Stimulated activated CD4-positive, alpha-beta T cell treated with anti-CD3 and anti-CD28 coated beads, Interleukin-1b, Interleukin-23, amount 100 ng/mL, for 1 hour (primary cell): ENCODE measurements at places on chromosomes 2 and 18.

- DNase-seq, result no peak
Measured at GRCh38 chr2:203886661-203887151, 19.1 kb downstream of the CTLA4 start.

DNA sequence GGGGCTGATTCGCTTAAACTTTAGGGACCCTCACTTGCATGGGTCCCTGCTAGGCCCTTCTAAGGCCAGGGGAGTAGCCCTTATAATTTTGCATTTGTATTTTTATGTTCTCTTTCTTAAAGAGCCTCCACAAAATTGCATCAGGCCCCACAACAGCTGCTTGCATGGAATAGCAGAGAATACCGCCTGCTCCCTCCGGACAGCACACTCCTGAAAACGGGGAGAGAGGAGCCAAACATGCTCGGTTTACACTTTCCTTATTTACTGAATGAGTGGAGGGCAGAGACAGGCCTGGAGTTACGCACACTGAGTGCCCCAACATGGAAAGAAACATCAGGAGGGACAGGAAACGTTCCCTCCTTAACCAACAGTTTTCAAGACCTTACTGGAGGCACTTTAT, 132.2 kb downstream of the ANTXR1 start:
- no peak for DNase-seq

DNA sequence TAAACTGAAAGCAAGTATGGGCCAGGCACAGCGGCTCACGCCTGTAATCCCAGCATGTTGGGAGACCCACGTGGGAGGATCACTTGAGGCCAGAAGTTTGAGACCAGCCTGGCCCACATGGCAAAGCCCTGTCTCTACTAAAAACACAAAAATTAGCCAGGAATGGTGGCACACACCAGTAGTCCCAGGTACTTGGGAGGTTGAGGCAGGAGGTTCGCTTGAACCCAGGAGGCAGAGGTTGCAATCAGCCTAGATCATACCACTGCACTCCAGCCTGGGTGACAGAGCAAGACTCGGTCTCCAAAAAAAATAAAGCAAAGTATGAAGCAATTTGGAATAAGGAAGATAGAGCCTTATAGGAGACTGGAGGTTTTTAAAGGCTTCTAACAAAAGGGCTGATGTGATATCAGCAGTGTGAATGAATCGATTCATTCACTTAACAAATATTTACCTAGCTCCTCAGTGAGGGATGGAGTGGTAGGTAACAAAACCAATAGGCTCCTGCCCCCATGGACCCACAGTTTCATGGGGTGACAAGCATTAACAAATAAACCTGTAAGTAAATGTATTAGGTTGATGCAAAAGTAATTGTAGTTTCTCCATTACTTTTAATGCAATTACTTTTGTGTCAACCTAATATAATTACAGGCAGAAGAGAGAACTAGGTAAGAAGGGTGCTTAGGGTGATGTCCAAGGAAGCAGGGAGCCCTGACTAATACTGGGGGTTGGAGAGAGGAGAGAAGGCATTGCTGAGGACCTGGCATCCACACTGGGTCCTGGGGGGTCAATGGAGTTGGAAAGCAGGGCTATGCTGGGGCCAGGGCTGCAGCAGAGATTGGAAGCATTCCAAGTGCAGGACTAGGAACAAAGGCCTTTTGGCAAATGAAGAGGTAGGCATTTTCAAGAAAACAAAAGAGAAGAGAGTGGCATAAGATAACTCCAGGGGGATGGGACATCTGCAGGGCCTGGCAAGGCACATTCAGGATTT, 195.4 kb upstream of the ARL4C start:
- no peak for DNase-seq

- no peak for DNase-seq
Measured at GRCh38 chr2:212845941-212846340, 305.5 kb downstream of the IKZF2 start.

- DNase-seq, result no peak
Measured at GRCh38 chr18:71485611-71486010, 1058.5 kb downstream of the CBLN2 start.

DNA sequence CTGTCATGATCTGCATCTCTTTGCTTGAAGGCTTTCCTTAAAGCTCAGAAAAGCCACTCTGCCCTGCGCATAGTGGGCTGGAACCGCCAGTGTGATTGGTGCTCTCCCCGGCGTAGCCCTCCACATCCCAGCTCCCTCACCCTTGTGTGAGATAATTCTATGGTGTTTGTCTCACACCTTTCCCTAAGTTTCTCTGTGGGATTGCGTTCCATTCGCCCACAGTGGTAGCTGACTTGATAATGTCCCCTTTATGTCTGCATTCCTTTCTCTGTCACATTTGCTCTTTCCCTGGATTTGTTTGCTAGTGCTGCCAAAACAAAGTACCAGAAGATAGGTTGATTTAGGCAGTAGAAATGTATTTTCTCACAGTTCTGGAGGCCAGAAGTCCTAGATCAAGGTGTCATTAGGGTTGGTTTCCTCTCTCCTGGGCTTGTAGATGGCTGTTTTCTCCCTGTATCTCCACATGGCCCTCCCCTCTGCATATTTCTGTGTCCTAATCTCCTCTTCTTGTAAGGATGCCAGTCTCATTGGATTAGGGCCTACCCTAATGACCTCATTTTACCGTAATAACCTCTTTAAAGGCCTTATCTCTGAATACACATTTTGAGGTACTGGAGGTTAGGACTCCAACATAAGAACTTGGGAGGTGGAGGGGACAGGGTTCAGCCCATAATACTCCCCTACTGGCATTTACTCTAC, 7.4 kb upstream of the TMEM87B start:
- DNase-seq, result no peak

DNA sequence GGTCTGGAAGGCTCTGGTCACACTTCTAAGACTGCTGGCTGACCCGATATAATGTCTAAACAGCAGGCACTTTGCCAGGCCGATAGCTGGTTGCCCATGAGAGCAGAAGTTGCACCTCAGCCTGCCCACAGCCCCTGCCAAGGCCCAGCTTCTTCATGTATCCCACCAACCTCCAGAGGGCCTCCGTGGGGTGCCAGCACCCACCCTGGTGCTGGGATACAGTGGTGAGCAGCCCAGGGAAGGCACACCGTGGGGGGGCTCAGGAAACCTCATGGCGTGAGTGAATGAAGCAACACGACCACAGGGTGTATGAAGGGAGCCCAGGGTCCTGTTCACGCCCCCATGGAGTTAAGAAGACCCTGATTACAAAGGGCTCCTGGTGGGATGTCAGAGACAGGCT, 16.2 kb upstream of the GLI2 start:
- no peak for DNase-seq

DNA sequence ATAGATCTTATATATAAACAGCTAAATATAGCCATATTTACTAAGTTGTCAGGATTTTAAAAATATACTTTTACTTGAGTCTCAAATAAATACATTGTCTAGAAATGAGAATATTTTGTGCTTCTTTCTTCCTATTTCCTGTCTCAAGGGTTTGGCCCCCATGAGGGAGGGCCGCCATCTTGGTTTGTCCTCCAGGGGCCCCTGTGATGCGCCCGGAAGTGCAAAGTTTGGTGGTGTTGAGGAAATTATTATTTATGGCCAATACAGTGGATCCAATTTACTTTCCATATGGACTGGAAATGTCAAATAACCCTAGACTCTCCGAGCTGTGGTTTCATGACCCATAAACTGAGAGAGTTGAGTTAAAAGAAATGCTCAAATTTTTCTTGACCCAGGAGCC, 104.7 kb upstream of the OTOS start:
- no peak for DNase-seq

GRCh38 chr2:207854484-207855440, 85.1 kb upstream of the FZD5 start:
- no peak for DNase-seq

- no peak for DNase-seq
Measured at GRCh38 chr18:44987371-44987770, 306.7 kb downstream of the SETBP1 start.

- no peak for DNase-seq
Measured at GRCh38 chr2:150156876-150157275, 330.6 kb downstream of the RND3 start.

GRCh38 chr18:77039196-77040130, 93.1 kb downstream of the MBP start:
- no peak for DNase-seq

GRCh38 chr2:173357346-173357745, 2.7 kb downstream of the CDCA7 start:
- DNase-seq, result no peak

DNA sequence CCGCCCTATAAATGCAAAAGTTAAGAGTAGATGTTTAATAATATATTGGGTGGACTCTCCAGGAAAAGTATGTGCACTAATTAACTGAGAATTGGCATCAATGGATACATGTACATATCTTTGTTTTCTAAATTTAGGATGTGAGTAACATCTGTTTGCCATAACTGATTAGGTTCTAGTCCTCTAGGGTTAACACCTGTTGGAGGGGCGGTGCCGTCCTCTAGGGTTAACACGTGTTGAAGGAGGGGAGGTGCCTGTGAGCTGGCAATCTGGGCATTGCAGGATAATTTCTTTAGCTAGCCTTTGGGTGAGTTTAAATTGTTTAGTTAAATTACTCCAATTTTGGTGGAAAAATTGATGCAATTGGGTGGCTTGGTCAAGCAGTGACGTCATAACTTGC, 30.9 kb downstream of the HTR2B start:
- no peak for DNase-seq

DNA sequence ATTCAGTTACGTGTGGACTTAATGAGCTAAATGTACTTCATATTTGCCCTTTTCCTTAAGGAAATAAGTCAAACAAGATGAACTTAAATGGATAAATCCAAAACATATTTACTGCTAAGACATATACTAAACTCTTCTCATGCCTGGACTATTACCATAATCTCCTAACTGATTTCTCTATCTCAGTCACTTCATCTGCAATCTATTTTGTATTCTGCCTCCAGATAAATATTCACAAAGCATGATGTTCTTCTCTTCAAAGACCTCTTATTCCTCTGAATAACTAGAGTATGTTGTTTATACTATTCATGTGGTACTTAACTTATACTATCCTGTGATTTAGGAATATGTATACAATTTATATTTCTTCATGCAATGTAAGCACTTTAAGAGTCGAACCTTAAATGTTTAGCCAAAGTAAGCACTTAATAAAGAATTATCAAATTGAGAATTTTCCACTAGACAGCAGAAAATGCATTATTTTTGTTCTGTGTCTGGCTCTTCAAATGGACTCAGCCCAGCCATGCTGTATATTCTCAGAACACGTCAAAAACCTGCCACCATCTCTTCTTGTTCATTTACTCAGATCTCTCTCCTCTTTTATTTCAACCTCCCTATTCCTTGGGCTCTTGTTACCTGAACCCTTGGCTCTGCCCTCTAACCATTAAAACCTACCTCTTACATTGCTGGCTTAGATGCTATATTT, 79.9 kb upstream of the ARHGAP28 start:
- no peak for DNase-seq

- DNase-seq, result no peak
Measured at GRCh38 chr2:43754180-43754579, 19.7 kb upstream of the DYNC2LI1 start.

DNA sequence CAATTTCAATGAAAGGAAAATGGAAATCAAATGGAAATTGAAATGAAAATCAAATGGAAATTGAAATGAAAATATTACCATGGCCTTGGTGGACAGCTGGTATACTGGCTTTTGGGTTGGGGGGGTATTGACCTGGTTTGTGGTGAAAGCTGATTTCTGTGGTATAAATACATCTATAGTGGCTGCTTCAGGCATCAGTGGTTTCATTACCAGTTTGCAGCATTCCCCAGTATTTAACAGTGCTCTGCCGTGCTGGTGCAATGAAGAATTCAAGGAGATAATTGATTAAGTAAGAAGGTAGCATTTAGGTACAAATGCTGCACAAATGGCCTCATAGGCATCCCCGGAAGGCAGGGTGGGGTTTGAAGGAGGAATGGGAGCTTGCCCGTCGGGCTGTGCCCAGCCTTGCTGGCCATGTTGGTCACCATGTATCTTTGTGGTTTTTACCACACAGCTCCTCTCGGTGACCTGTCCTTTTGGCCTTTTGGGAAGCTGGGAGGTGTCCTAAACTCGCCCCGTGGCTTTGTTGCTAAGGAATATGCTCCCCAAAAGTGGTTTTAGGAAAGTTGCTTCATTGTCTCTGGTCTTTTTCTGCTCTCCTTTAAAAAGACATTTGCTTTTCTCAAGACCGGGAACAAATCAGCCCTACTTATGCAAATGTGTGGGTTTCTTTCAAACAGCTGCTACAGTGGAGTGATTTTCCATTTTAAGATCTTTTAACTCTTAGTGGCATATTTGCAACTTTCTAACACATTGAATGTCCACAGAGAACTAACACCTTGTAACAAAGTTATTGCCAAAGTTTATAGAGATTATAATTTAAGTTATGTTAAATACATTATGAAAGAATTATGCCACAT, 28.6 kb downstream of the SNTG2 start:
- DNase-seq, result no peak

DNA sequence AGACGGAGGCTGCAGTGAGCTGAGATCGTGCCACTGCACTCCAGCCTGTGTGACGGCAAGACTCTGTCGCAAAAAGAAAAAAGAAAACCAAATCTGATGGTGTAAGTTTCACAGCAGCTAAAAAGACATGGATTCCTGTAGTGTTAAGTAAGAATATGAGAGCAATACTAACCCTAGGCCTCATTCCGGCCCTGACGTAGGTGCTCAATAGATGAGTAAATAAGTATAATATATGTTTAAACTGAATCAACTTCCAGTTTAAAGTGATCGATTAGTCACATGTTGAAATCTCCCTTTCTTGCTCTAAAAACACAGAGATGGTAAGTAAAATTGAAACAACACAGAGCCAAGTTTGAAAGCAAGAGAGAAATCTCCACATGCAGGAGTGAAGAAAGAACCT, 8.0 kb downstream of the ME2 start:
- DNase-seq, result no peak

- DNase-seq, result no peak
Measured at GRCh38 chr18:4108016-4108415, 347.1 kb downstream of the DLGAP1 start.

DNA sequence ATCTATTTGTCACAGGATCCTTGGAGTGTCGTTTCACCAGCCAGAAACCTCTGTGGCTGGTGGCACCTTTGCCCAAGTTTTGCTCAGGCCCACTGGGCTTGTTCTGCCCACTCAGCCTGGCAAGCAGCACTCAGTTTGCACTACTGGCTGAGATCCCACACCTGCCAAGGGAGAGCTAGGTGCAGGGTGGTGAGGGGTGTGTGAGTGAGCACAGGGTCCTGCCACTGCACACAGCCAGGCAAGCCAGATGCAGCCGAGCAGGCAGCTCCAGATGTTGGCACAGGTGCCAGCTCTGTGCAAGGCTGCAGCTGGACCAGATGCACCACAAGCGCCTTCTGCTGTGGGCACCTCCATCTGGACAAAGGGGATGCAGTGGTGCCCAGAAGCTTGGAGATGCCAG, 281.7 kb upstream of the UBE2E3 start:
- DNase-seq, result no peak

GRCh38 chr2:188675391-188676009, 298.7 kb upstream of the COL3A1 start:
- no peak for DNase-seq
